ENCODE measurements at places on chromosomes 5 and 9.

DNA sequence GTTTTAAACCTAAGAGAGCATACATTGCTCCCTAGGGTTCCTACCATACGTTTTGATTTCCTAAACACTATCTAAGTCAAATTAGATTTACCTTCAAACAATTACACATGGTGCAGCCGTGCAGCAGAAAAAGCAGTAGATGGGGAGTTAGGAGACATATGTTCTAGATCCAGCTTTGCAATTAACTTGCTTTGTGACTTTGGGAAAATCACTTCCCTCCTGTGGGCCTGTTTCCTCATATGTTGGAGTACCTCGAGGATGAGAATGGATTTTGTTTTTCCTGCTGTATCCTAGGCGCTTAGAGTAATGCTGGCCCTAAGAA is 711 bp downstream of the MRPL50 start:
- DNase-seq, result no peak

DNA sequence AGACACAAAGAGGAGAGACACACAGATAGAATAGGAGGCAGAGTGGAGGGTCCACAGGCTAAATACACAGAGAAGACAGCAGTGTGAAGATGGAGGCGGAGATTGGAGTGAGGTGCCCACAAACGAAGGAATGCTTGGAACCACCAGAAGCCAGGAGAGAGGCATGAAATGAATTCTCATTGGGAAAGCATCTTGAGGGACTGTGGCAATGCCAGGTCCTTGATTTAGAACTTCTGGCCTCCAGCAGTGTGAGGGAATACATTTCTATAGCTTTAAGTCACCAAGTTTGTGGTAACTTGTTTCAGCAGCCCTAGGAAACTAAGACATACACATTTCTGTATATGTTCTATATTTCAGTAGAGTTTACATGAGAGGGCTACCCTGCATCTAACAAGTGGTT is 396.6 kb upstream of the ZNF608 start:
- DNase-seq, result no peak

GRCh38 chr9:133367221-133367620 is 8.6 kb downstream of the SURF4 start:
- DNase-seq, result no peak

GRCh38 chr5:128100860-128101557 is 17.4 kb downstream of the SLC12A2 start:
- no peak for DNase-seq

DNA sequence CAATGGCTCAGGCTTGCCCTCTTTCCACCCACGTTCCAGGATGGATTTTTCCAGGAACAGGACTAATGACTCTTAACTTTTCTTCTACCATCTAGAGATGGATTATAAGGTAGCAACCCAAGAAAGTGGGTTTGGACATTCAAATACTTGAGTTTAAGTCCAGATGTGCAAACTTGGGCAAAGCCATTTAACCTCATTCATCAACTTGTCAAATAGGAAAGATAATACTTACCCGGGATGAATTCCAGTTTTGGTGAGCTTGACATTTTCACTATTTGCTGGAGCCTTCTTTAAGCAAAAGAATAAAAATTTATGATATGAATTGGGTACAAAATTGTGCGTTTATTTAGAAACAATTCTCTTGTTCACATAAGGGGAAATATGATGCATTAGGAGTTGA is 44.3 kb upstream of the ZBED3 start:
- DNase-seq, result no peak

- no peak for DNase-seq
Observed at GRCh38 chr9:684941-685340, 156.6 kb upstream of the DMRT1 start.

DNA sequence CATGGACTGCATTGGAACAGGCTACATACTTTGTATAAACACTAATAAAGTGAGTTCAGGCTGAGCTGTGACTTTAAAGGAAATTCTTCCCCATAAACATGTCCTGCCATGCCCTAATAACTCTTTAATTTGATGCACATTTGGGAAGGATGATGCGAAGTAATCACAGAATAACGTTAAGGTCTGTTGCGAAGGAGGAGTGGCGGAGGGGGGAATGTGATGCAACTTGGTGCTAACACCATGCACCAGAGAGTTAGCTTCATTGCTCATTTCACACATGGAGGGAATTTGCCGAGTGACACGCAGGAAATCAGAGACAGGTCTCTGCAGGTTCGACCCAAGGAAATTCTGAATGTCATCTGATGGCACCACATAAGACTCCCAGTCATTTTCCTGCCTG is 32.9 kb downstream of the SLIT3 start:
- DNase-seq, result no peak

- no peak for DNase-seq
Observed at GRCh38 chr5:1437226-1437829, 7.9 kb downstream of the SLC6A3 start.

DNA sequence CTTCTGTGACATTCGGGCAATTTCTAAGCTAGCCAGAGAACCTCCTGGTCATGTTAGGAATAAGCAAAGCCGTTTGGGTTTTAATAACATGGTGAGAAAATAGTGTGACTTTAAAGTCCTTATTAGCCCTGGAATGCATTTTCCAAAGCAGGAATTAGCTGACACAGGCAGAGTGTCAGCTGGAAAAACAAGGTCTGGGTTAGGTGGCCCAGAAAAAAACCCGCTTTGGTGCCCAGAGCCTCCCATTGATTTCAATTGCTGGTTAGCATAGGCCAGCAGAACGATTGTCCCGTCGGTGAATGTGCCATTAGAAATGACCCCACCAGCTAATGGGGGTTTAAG is 62.1 kb upstream of the CPEB4 start:
- DNase-seq, result no peak

DNA sequence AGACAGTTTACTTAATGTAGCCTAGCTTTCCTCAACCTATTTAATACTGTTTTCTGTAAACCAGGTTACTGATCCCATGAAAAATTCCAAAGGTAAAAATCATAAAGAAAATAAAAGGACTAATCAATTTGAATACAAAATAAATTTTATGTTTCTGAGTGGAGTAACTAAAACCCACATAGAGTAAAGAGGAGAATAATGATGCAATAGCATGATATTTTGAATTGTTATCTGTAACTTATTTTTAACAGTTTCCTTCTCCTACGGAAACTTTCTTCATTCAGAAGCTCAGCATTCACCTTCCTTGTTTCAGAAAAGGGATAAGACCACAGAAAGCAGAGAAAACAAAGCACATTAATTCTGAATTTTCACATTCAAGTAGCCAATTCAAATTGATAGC is 320.6 kb upstream of the NUDT12 start:
- no peak for DNase-seq

GRCh38 chr5:138502121-138502520 is 36.8 kb downstream of the EGR1 start:
- DNase-seq, result no peak

DNA sequence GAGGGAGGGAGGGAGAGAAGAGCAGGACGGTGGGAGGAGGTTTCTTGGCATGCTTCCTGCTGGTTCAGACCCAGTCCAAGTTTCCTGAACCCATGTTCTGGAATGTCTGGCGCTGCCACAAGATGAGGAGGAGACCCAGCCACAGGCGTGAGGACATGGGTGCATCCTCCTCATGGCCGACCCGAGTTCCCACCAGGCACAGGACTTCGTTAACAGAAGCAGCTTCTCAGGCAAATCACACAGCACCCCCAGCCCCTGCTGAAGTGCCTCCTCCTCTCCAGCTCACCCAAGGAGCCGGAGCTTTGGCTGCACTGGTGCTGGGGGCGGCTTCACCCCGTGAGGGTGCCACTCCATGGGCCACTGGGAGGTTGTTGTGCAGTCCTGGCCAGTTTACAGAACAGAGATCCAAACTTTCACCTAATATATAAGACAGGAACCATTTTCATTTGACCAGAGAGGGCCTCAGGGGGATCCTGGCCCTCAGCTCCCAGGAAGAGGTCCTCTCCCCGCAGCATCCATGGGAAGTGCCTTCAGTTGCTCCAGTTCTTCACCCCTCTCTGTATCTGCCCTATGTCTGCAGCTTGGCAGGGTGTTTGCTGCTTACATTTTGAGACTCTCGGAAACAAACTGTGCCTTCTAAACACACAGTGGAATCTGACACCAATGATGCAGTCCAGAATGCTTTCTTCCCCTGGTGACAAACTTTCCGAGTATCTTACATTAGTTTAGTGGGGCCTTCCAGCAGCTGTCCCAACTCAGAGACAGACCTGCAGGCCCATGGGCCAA is 10.2 kb upstream of the NKD2 start:
- DNase-seq, result no peak
